Stimulated activated CD8-positive, alpha-beta memory T cell treated with anti-CD3 and anti-CD28 coated beads, Interleukin-7, amount 100 ng/mL, for 4 hours (primary cell): ENCODE measurements at places on chromosomes 12 and 14.

GRCh38 chr12:40229690-40230651 is 5.2 kb downstream of the LRRK2 start:
- no peak for DNase-seq

- no peak for DNase-seq
These were observed 86.3 kb upstream of the AMN1 start for GRCh38 chr12:31815096-31815495.

- no peak for DNase-seq
These were observed 4.1 kb upstream of the TUBA1C start for GRCh38 chr12:49260571-49261363.

- no peak for DNase-seq
These were observed 147.8 kb upstream of the MAX start for GRCh38 chr14:65250162-65250495.

DNA sequence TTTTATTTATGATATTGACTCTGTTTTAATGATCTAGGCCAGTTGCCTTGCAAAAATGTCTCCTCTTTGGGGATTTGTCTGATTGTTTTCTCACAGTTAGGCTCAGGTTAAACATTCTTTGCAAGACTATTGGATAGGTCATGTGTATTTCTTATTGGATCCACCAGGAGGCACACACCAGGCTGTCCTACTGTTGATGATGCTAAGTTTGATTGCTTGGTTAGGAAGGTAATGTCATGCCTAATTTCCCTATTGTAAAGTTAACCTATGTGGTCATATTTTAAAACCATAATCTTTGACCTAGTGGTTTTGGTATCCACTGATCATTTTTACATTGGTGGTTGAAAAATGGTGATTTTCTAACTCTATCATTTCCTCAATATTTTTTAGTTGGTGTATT is 137.1 kb downstream of the BRMS1L start:
- DNase-seq: no peak

DNA sequence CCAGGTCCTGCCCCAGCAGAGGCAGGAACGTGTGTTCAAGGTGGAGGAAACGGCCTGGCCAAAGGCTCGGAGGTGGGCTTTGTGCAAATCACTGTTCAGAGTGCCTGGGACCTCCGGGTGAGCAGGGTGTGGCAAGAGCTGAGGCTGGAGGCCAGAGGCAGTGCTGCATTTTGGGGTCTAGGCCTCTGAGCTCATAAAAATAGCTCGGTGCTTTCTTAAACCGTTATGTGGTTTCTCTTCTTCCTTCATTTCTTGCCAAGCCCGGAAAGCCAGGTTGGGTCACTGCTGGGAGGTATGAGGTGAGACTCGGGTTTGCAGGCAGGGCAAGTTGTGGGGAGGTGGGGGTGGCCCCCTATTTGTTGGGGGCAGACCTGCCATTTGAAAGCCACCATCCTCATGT is 178.8 kb upstream of the MYL2 start:
- DNase-seq: no peak

DNA sequence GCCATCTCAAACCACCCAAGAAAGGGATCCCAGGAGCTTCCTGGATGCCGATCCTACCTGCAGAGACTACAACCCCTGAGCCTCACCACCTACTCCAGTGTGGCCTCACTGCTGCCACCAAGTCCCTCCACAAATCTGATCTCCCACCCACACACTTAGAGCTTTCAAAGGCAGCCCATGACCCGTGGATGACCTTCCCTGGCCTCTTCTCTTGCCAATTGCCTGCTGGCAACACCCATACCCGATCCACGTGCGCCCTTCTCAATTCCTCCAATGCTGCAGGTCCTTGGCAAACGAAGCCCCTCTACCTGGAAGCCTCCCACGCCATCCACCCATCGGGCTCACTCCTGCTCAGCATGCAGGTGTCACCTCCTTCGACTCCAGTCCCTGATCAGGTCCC is 30.7 kb downstream of the HVCN1 start:
- no peak for DNase-seq

GRCh38 chr12:91377436-91377835 is 194.8 kb upstream of the DCN start:
- DNase-seq: no peak

DNA sequence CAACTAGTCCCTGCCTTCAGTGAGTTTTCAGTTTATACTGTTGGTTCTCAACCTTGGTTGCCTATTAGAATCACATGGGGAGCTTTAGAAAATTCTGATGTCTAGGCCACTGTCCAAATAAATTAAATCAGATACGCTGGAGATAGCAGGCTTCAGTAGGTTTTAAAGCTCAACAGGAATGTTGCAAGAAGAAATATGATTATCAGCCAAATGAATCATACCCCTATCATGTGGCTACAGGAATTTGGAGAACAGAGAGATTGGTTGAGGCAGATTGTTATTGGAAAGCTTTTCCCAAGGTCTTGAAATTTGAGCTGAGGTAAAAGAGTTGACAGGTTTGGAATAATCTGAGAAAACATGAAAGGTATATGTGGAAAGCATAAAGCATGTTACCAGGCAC is 125.3 kb downstream of the WIF1 start:
- DNase-seq: no peak

DNA sequence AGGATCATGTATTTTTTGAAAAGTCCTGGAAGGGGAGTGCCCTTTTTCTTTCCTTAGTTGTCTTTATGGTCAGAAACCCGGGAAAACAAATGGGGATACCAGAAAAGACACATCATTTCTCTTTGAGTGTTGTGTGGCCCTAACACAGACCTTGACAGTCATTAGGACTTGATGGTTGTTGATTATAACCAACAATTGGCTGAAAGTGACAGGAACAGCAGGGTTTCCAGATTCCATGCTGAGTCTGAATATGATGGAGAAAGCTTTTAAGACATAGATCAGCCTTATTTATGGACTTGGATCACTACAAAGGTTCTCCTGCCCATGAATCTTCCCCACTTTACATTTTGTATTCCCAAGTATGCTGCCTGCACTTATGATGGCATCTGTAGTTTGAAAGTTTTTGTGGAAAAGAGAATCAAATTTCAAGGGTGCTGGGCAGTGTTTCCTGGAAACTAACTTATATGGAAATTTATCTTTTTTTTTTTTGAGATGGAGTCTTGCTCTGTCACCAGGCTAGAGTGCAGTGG is 30.4 kb downstream of the POLR3B start:
- DNase-seq: no peak

- no peak for DNase-seq
These were observed 5.1 kb upstream of the NOVA1 start for GRCh38 chr14:26602902-26603301.

GRCh38 chr14:64711039-64711438 is 6.8 kb downstream of the PLEKHG3 start:
- no peak for DNase-seq

DNA sequence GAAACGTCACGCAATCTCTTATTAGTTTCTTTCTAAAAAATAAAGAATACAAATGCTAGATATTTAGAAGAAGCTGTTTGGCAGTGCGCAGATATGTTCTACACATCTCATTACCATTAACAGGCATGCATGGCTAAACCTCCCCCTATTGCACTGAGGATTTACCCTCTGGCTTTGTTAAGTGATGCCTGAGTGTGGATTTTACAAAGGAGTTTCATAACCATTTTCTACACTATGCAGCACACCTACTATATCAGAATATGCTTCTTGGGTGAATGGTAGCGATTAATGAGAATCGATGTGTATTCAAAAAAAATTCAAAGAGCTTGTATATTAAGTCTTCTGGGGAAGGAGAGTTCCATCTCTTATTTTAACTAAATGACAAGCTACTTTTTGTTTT is 1.1 kb upstream of the RMST start:
- no peak for DNase-seq

- no peak for DNase-seq
These were observed 22.2 kb downstream of the RTRAF start for GRCh38 chr14:52011523-52011922.

GRCh38 chr12:68612202-68612601 is 1.5 kb downstream of the RAP1B start:
- DNase-seq: no peak

DNA sequence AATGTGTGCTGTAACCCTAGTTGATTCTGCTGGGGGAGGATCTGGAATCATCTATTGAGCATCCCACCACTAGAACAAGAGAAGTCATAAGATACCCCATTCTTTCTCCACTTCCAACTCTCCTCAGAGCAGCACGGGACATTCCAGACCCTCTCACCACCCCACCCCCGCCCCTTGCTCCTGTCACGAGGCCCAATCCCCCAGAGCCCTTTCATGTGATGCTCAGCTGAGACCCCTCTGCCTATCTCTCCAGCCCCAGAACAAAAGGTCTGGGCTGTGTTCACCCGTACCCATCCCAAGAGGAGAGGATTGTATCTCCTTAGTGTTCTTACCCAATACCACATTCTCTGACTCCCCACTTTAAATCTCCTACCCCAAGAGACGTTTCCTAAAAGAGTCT is 602 bp downstream of the PMEL start:
- DNase-seq: no peak

DNA sequence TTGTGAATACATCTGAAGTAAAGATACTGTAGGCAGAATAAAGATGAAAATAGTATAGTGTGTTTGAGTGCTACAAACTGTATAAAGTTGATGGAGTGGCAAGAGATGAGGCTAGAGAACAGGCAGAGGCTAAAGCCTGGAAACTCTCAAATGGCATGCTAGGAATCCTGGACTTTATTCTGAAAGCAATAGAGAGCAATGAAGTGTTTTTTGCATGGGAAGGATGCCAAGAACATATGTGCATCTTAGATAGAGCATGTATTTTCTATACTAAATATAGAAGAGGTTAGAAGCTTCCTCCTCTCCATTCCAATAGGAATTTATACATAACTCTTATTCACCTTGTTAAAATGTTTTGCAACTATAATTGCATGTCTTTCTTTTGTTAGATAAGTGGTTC is 86.3 kb upstream of the TMTC2 start:
- no peak for DNase-seq

DNA sequence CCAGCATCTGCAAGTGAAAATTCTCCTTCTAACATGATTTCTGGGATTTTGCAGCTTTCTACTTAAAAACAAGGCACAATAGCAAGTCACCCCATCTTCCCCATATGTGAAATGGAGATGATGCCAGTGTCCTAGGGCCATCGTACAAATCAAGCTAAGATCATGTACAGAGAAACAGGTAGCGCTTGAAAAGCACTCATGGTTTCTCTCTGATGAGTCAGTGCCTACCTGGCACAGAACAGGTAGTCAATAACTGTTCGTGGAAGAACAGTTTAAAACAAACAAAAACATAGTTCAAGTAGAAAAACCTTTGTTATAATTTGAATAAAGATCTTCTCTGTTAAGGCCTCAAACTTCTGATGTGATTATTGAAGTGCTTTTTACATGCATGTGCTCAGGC is 46.9 kb downstream of the RAD52 start:
- no peak for DNase-seq
